HepG2 (cell line): ENCODE measurements at places on chromosomes 2 and 18. TPM values are rescaled to one million over a fixed set of nuclear protein-coding genes. Genes with fewer than 3 reads are reported as not detected.

DNA sequence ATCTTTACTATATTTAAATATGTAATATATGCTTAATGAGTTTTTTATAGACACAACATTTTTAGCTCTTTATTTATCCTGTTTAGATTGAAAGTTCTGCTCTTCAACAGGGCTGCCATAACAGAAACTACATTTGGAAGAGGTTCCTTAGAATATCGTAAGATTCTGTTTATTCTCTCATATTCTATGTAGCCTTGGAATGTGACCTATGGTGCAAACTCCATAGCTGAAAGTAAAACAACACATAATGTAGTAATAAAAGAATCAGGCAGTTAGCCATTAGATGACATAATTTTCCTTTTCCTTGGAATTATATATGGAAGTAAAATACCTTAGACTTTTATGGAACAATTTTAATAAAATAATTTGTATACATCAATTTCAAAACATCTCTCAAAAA, 91.3 kb downstream of the ZNF804A start:
- H3K27me3 ChIP-seq = no peaks in the 10 kb centered on the region
- H3K36me3 ChIP-seq = no peaks in the 10 kb centered on the region
- H3K27ac ChIP-seq = no peak overlapping the region

The NT5DC4 gene
- total RNA-seq = 2.4 and 4.2 TPM in 2 replicates

DNA sequence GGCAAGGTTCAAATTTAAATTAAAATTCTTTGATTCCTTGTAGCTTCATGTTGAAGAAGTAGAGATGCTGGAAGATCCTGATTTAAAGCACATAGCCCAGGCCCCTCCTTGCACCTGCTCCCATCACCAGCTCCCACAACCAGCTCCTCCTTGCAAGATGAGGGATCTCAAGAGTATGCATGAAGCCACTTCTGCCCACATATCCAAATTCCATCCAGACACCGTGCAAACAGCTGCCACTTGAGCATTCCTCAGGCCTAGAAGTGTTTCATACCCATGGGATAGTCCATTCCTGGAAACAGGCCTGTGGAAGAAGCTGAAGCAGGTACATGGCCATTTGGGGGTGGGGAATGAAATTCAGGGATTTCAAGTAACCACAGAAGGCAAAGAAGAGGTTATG, 32.4 kb upstream of the ITPRID2 start:
- H3K27ac ChIP-seq = no peak overlapping the region
- no peaks in the 10 kb centered on the region for H3K27me3 ChIP-seq
- 0 out of 2 replicates have a peak, but pooled peaks cover 5% of the 10 kb centered on the region for H3K4me1 ChIP-seq
- no peaks in the 10 kb centered on the region for H3K36me3 ChIP-seq
- no peak for DNase-seq

GRCh38 chr18:31143025-31143424, 19.6 kb downstream of the DSC1 start:
- H3K27me3 ChIP-seq = no peaks in the 10 kb centered on the region
- H3K4me3 ChIP-seq = no peak overlapping the region
- no peaks in the 10 kb centered on the region for H3K36me3 ChIP-seq
- H3K27ac ChIP-seq = no peak overlapping the region
- no peaks in the 10 kb centered on the region for H3K4me1 ChIP-seq

The FEV gene
- not detected in 2 replicates for total RNA-seq

DNA sequence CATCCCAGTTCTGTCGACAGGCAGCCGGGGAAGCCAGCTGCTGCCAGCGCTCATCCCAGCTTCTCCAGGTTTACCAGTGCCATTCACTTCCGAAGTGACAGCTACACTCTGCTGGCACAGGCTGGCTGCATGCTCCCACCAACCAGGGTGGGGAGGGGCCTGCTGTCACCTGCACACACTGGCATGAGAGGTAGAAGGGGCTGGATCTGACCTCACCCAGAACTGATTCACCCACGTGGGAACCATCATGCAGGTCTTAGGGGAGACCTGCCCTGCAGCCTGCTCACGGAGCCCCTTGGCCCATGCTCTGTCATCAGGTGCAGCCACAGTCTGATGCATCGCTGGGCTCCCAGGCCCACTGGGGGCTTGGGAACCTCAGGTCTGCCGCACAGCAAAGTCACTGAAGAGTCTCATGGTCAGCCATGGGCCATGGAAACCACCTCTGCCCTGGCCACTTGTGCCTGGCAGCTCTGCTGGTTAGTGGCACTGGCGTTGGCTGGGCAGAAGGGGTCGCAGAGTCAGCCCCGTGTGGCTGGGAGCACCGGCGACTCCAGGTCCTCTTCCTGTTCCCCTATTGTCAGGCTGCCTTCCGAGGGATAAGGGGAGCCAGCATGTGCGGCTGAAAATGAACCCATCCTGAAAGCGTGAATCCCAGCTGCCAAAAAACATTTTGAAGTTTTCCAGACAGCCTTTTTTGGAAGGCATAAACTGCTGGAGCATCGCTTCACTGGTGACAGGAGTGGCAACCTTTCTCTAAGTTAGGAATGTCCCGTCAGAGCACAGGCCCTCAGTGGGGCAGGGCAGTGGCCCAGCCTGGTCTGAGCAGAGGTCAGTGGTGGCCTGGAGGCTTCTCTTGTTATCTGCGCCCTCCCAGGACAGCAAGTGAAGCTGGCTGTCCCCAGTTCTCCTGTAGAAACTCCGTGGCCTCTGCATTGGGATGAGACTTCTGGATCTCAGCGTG, 157.8 kb downstream of the SEPTIN10 start:
- no peak for DNase-seq
- no peaks in the 10 kb centered on the region for H3K4me1 ChIP-seq
- no peak overlapping the region for H3K27ac ChIP-seq
- no peak overlapping the region for H3K4me3 ChIP-seq
- H3K27me3 ChIP-seq = peaks cover 2% of the 10 kb centered on the region

DNA sequence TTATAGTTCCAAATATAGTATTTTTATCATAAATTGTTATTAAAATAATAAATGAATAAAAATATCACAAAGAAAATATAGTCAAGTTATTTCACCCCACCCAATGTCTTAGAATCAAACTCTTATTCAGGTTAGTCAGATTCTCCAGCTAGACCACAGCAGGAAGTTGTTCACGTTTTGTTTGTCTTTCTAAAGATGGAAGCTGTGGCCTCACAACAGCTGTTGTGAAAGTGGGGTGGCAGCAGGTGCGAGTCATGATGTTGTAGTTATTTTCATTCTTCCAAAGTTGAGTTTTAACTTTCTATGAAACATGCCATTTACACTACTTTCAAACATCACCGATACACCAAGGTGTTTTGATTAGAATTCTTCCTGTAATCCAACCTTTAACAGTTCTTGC, 272.9 kb downstream of the SLC8A1 start:
- H3K27me3 ChIP-seq = no peaks in the 10 kb centered on the region
- H3K36me3 ChIP-seq = no peaks in the 10 kb centered on the region
- H3K4me1 ChIP-seq = no peaks in the 10 kb centered on the region
- no peak overlapping the region for H3K27ac ChIP-seq
- DNase-seq = no peak

DNA sequence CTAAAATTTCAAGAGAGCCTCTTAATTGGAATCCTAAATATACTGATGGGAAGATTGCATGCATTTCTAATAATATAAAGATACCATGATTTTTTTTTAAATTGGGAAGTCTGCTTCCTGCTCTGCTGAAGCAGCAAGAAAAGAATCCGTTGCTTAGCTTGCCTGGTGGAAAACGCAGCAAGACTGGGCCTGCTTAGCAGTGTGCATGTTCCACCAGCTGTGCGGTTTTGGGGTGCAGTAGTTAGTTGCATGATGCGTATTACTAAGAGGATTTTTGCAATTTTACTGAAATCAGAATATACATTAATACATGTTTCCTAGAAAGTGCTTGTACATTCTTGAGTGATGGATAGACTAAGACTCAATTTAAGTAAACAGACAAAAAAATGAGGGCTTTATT, 319.9 kb downstream of the CMPK2 start:
- H3K27me3 ChIP-seq = no peaks in the 10 kb centered on the region
- no peaks in the 10 kb centered on the region for H3K4me1 ChIP-seq
- H3K27ac ChIP-seq = no peak overlapping the region
- DNase-seq = no peak
- no peak overlapping the region for H3K4me3 ChIP-seq

DNA sequence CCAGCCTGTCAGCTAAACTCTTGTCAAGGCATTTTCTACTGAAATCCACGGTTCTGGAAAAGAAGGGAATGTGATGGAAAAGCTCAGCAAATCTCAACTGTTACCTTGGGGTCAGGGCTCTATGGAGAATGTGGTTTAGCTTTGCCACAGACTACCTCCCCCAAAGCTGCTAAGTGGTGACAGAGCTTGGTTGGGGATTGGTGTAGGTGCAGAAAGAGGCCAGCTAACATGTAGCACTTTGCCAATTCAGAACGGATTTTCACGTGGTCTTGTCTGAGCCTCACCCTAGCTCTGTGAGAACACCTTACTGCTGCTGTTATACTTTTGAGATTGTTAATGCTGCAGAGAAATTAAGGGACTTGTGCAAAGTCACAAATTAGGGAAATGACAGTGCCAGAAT, 331.1 kb downstream of the RND3 start:
- H3K4me1 ChIP-seq = no peaks in the 10 kb centered on the region
- no peak overlapping the region for H3K4me3 ChIP-seq
- no peak overlapping the region for H3K27ac ChIP-seq

DNA sequence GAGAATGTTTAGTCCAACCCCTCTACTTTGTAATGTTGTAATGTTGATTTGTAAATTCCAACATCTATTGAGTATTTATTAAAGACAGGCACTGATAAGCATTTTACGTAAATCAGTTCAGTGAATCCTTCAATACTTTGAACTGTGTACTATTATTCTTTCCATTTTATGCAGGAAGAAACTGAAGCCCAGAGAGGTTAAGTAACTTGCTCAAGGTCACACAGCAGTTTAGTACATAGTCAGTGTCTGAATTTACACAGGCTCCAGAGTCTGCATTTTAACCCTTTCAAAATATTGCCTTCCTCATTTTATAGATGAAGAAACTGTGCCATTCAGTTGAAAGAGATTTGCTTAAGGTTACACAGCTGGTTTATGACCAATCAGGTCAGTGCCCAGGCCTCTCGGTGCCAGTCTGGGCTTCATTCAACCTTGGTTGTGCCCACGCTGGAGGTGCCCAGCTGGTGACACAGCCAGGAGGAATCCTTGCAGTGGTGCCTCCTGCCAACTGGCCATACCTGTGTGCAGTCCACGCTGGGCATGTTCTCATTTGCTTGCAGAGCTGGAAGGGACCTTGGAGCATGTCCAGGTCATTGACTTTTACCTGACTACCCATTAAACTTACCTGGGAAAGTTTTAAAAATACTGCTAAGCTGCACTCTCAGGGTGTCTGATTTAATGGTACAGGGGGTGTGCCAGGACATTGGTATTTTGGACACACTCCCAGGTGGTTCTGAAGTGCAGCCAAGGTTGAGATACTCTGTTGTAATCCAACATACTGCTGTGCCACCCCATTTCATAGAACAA, 74.3 kb upstream of the CYRIA start:
- H3K4me1 ChIP-seq = no peaks in the 10 kb centered on the region
- no peak for DNase-seq
- H3K4me3 ChIP-seq = no peak overlapping the region
- no peaks in the 10 kb centered on the region for H3K36me3 ChIP-seq

DNA sequence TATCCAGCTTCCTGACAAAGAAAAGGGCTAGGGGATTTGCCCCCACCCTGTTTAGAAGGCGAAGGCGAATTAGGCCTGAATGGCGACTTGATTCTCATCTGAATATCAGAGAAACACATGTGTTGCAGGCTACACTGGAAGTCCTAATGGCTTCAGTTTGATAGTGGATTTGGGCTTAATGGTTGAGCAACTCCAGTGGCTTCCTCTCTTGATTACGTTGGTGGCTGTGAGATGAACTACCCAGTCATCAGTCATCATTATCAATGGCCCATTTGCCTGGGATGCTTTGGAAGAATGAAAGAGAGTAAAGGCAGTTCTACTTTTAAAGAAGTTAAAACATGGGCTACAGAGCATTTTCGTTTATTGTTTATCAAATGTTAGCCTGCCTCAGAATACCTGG, 60.9 kb upstream of the IL1R1 start:
- H3K4me1 ChIP-seq = peaks cover 34% of the 10 kb centered on the region
- H3K27me3 ChIP-seq = no peaks in the 10 kb centered on the region

- no peak for DNase-seq
- H3K27me3 ChIP-seq = peaks cover 20% of the 10 kb centered on the region; the same call in 2 of the 3 replicates
- no peaks in the 10 kb centered on the region for H3K4me1 ChIP-seq
- no peak overlapping the region for H3K4me3 ChIP-seq
- no peaks in the 10 kb centered on the region for H3K36me3 ChIP-seq
Observed at GRCh38 chr2:236359426-236360045, 95.3 kb upstream of the ASB18 start.

GRCh38 chr2:28810384-28811285, at the start of gene SPDYA:
Gene SPDYA (plus strand): TSS chr2:28810834. CDS start chr2:28816015, 5,181 bp downstream.
- H3K4me3 ChIP-seq = no peak within 1 kb of the TSS
- H3K36me3 ChIP-seq = no peaks in the 10 kb centered on the region; the same call in 1 of the 2 replicates
- H3K27ac ChIP-seq = no peak within 1 kb of the TSS
- no peak for DNase-seq
- H3K27me3 ChIP-seq = no peaks in the 10 kb centered on the region

DNA sequence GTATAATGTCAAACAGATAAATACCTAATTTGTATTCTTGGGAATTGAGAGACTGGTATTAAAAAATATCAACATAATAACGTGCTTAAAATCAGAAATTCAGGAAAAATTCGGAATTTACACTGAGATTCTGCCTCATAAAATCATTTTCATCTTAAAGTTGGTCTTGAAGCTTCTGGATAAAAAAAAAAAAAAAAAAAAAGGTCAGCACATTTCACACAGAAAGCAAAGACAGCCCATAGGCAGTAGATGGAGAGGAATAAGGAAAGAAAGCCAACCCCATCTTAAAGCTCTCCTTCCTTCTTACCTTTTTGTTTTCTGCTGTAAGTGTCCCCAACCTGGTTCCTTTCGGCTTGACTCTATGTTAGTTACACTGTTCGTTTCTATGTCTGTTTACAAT, 41.5 kb upstream of the ALK start:
- no peak overlapping the region for H3K27ac ChIP-seq
- no peak for DNase-seq
- H3K36me3 ChIP-seq = no peaks in the 10 kb centered on the region
- no peaks in the 10 kb centered on the region for H3K4me1 ChIP-seq
- H3K4me3 ChIP-seq = no peak overlapping the region

The PJVK gene
- total RNA-seq = 1.1 and 1.2 TPM in 2 replicates

DNA sequence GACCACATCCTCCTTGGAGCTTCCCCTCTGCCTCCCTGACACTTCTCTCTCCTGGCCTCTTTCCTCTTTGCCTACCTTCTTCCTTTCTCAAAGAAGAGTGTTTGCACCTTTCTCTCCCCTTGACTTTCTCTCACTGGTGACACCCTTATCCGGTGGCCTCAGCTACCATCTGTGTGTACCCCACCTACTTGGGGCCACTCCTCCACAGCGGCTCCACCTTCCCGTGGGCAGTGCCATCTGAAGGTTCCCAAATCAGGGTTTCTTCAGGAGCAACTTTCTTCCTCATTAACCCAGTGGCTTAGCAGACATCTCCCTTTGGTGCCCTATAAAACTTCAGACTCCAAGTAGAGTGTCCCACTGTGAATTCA, 5.3 kb upstream of the NCL start:
- no peak overlapping the region for H3K27ac ChIP-seq
- H3K4me1 ChIP-seq = peaks cover 16% of the 10 kb centered on the region
- no peak overlapping the region for H3K4me3 ChIP-seq
- H3K36me3 ChIP-seq = no peaks in the 10 kb centered on the region

- H3K4me3 ChIP-seq = no peak overlapping the region
- H3K27me3 ChIP-seq = no peaks in the 10 kb centered on the region
- H3K27ac ChIP-seq = no peak overlapping the region
- DNase-seq = no peak
- H3K36me3 ChIP-seq = no peaks in the 10 kb centered on the region
- no peaks in the 10 kb centered on the region for H3K4me1 ChIP-seq
Observed at GRCh38 chr2:176851200-176851888, 361.2 kb upstream of the HNRNPA3 start.
